ENCODE measurements at places on chromosomes 5 and 9. TPM values are rescaled to one million over a fixed set of nuclear protein-coding genes. Genes with fewer than 3 reads are reported as not detected.

The CDC20B gene
- total RNA-seq = 0.16 TPM

The SPINK13 gene
- total RNA-seq = not detected

The NKD2 gene
- 3.2 TPM for total RNA-seq

The EQTN gene
- total RNA-seq = not detected

- H3K27me3 ChIP-seq = peaks cover 2% of the 10 kb centered on the region
- no peaks in the 10 kb centered on the region for H3K4me1 ChIP-seq
- no peaks in the 10 kb centered on the region for H3K36me3 ChIP-seq
- no peak overlapping the region for H3K27ac ChIP-seq
- no peak overlapping the region for H3K4me3 ChIP-seq
These were observed 158.5 kb downstream of the TRPM3 start for GRCh38 chr9:70962761-70963440.

DNA sequence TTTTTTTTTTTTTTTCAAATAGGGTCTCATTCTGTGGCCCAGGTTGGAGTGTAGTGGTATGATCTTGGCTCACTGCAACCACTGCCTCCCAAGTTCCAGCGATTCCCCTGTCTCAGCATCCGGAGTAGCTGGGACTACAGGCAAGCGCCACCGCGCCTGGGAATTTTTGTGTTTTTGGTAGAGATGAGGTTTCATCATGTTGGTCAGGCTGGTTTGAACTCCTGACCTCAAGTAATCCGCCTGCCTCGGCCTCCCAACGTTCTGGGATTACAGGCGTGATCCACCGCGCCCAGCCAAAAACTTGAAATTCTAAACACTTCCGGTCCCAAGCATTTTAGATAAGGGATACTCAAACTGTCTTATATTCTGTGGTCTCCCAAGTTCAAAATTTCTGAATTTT lies 718.9 kb upstream of the MEF2C start:
- H3K27me3 ChIP-seq = no peaks in the 10 kb centered on the region
- H3K4me3 ChIP-seq = no peak overlapping the region
- no peaks in the 10 kb centered on the region for H3K4me1 ChIP-seq
- no peak overlapping the region for H3K27ac ChIP-seq
- no peaks in the 10 kb centered on the region for H3K36me3 ChIP-seq
- no peak for DNase-seq

GRCh38 chr5:51632793-51633192 lies 249.5 kb downstream of the ISL1 start:
- H3K27me3 ChIP-seq = no peaks in the 10 kb centered on the region
- no peaks in the 10 kb centered on the region for H3K36me3 ChIP-seq
- no peak overlapping the region for H3K27ac ChIP-seq

DNA sequence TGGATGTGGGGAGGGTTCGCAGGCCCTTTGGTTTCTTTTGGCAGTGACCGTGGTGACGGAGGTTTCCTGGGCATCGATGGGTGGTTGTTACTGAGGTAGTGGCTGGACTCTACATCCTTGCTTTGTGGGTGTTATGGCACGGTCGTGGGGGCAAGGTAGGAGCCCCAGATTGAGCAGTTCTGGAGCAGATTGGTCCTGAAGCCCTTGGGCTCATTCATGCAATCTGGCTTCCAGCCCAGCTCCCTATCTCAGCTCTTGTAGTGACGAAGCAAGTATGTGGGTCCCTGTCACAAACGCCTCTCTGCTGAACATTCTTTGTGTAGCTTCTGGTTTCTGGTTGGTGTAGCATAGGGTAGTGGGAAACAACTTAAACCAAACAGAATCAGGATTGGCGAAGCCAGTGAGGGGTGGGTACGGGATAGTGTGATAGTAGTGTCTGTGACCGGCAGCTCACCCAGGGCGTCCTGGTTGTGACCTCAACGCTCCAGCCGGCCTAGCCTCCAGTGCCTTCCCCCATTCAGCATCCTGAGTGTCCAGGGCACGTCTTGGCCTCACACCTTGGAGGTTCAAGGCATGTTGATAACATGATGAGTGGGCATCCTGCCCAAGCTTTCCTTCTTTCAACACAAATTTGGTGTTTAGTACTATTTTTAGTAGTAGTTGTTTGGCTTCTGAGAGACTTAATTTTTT lies 2.9 kb downstream of the NDUFS6 start:
- peaks cover 32% of the 10 kb centered on the region for H3K4me1 ChIP-seq
- no peak overlapping the region for H3K4me3 ChIP-seq
- H3K27ac ChIP-seq = no peak overlapping the region
- peaks cover 52% of the 10 kb centered on the region for H3K36me3 ChIP-seq

GRCh38 chr9:124329206-124329792 lies 71.5 kb downstream of the NEK6 start:
- H3K27ac ChIP-seq = no peak overlapping the region
- no peaks in the 10 kb centered on the region for H3K4me1 ChIP-seq
- no peaks in the 10 kb centered on the region for H3K36me3 ChIP-seq
